ENCODE measurements at places on chromosomes 4 and X. TPM values are rescaled to one million over a fixed set of nuclear protein-coding genes. Genes with fewer than 3 reads are reported as not detected.

GRCh38 chr4:26609391-26609790 is 25.5 kb downstream of the TBC1D19 start:
- no peak overlapping the region for H3K27ac ChIP-seq
- DNase-seq, result no peak
- H3K4me3 ChIP-seq, result no peak overlapping the region
- no peaks in the 10 kb centered on the region for H3K27me3 ChIP-seq

- DNase-seq, result no peak
These were observed 38.5 kb upstream of the PDLIM5 start for GRCh38 chr4:94413085-94413840.

DNA sequence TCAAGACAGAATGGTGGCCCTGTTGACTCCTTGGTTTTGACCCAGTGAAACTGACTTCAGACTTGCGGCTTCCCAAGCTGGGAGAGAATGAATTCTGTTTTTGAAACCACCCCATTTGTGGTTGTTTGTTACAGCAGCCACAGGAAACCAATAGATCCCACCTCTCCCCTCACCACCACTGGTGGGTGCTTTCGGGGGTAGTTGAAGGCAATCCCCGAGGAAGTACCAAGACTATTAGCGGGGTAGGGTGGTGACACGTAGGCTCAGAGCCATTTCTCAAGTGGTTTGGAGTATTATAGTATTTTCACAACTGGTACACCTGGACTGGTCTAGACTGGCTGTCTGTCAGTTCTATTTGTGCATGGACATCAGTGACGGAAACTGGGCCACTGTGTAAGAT is 189.1 kb upstream of the RBPJ start:
- no peak for DNase-seq
- H3K27ac ChIP-seq, result no peak overlapping the region
- no peaks in the 10 kb centered on the region for H3K27me3 ChIP-seq
- H3K4me3 ChIP-seq, result no peak overlapping the region
- H3K4me1 ChIP-seq, result no peaks in the 10 kb centered on the region

DNA sequence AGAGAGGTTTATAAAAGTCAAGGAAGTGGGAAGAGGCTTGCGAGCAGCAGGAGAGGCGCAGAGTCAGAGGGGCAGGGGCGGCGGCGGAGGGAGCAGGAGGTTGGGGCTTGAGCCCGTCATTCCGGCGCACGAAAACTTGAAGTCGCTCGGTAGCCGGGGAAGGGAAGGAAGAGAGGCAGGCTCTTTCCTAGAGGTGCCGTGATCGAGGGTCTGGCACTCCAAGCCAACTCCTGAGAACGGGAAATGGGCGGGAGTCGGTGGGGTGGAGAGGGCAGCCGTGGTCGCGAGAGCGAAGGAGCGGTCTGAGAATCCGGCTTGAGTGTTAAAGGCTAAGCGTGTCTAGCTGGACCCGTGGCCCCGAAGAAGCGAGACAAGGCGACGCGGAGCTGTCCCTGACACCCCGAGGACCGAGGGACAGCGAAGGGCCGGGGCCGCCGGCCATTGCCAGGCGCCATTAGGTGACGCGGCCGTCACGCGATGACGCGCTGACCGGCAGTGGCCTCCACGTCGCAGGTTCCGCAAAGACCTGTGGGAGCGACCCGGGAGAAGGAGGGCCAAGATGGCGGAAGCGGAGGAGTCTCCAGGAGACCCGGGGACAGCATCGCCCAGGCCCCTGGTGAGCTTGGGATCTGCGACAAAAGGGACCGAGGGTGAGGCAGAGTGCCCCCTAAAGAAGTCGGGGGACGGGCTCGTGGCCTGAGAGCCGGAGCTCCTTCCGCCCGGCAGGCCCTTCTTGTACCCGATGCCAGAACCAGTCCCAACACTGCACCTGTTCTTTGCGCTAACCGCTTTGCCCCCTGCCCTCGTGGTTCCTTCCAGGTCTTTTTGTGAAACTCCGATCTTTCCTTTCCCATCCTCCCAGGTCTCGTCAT is at the start of gene YIPF6:
YIPF6 (plus strand) TSS at position 544 of the 872 bp plus-strand sequence; CDS start at position 560, 16 bp downstream.
- H3K4me1 ChIP-seq, result no peaks in the 10 kb centered on the region
- DNase-seq, result peak; percentile 74
- no peaks in the 10 kb centered on the region for H3K36me3 ChIP-seq
- H3K27ac ChIP-seq, result peak within 1 kb of the TSS; percentile 86
- peak within 1 kb of the TSS; percentile 64 for H3K4me3 ChIP-seq

- H3K4me3 ChIP-seq, result no peak overlapping the region
- peak; percentile 74 for DNase-seq
These were observed 66.3 kb upstream of the FAM9C start for GRCh38 chrX:13110433-13111324.

- no peak overlapping the region for H3K4me3 ChIP-seq
- DNase-seq, result no peak
- H3K27me3 ChIP-seq, result no peaks in the 10 kb centered on the region
- H3K4me1 ChIP-seq, result no peaks in the 10 kb centered on the region
- no peak overlapping the region for H3K27ac ChIP-seq
- H3K36me3 ChIP-seq, result no peaks in the 10 kb centered on the region
These were observed 786.1 kb downstream of the PDHA2 start for GRCh38 chr4:96626023-96626422.

DNA sequence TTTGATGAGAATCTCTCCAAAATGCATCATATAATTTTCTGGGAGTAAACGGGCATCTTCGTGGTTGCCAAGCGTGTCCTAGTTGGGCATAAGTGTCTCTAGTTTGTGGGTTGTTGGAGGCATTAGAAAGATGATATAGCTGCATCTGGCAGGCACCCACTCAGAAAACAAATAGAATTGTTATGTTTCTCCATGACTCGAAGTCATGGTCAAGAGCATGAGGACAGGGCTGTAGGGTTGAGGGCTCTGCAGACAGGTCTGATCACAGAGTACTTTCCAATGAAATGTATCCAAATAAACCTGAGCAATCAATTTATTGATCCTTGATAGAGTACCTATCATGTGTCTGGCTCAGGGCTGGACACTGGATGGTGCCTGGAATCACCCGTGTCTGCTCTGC is 82.7 kb downstream of the SORCS2 start:
- H3K4me3 ChIP-seq, result no peak overlapping the region
- no peaks in the 10 kb centered on the region for H3K27me3 ChIP-seq
- H3K27ac ChIP-seq, result no peak overlapping the region
- DNase-seq, result no peak

GRCh38 chr4:1171311-1172227 is 814 bp downstream of the SPON2 start:
- DNase-seq, result no peak
- peak overlapping the region; percentile 51 for H3K4me3 ChIP-seq
- H3K27ac ChIP-seq, result peak overlapping the region; percentile 96
- H3K4me1 ChIP-seq, result peaks cover 19% of the 10 kb centered on the region
- no peaks in the 10 kb centered on the region for H3K36me3 ChIP-seq
- H3K27me3 ChIP-seq, result no peaks in the 10 kb centered on the region

DNA sequence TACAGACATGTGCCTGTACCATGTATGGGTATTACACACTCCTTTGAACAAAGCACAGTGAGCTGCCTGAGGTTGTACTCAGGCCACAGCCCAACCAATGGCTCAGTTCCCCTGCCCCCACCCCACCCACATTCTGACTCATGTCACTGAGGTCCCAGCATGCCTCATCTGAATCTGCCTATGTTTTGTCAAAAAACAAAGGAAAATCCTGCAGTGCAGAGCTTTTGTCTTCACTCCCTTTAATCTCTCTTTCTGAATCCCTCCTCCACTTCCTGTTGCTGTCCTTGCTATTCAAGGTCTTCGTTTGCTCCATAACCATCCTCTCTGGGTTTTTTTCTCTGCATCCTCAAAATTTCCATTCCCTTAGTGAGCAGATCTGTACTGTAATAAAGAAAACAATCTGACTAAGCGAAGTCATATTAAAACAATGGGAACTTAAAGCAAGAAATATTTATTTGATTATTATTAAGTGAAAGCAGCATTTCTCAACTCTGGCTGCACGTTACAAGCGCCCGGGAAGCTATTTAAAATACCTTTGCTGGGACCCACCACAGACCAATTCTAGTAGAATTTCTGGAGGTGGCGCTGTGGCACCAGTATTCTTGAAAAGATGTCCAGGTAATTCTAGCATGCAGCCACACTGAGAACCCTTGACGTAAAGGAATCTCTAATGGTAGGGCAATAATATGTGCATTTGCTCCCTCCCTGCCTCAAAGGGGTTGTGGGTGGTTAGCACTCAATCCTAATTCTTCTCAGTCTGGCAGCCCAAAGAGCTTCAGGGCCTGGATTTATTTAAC is 8.7 kb downstream of the GUCY2F start:
- DNase-seq, result no peak
- no peaks in the 10 kb centered on the region for H3K4me1 ChIP-seq
- H3K27ac ChIP-seq, result no peak overlapping the region
- H3K36me3 ChIP-seq, result no peaks in the 10 kb centered on the region
- H3K4me3 ChIP-seq, result no peak overlapping the region
- H3K27me3 ChIP-seq, result no peaks in the 10 kb centered on the region

DNA sequence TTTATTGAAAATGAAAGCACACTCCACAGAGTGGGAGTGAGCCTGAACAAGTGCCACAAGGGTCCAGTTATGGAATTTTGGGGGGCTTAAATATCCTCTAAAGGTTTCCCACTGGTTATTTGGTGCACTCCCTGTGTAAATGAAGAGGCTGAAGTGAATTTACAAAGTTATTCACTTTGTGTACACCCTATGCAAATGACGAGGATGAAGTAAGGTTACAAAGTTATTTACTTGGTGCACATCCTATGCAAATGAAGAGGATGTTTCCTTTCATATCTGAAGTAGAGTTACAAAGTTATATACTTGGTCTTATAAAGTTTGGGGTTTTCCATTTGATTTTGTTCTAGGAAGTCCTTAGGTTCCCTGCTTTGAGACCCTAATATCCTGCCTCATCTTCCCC is 13.1 kb downstream of the NLRP2B start:
- no peaks in the 10 kb centered on the region for H3K27me3 ChIP-seq
- no peak overlapping the region for H3K4me3 ChIP-seq
- no peaks in the 10 kb centered on the region for H3K4me1 ChIP-seq
- no peak for DNase-seq

DNA sequence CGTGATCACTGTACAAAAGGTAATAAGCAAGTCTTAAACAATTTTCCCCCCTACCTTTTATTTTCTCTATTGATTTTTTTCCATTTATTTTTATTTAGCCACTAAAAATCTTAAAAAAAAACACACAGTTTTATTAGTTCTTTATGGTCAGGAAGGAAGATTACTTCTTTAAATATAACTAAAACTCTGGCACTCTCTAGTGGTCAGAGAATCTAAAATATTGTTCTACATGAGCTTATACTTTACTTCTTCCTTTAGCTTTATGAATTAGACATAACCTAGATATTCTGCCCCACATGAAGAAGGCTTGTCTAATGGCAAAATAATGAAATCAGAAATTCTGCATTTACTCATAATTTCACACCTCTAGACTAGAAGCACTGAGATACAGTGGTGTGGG is 135.2 kb downstream of the PDE5A start:
- no peak overlapping the region for H3K4me3 ChIP-seq
- H3K27ac ChIP-seq, result no peak overlapping the region
- no peaks in the 10 kb centered on the region for H3K27me3 ChIP-seq
- no peaks in the 10 kb centered on the region for H3K36me3 ChIP-seq

- no peaks in the 10 kb centered on the region for H3K27me3 ChIP-seq
- no peaks in the 10 kb centered on the region for H3K4me1 ChIP-seq
- H3K4me3 ChIP-seq, result no peak overlapping the region
- no peak for DNase-seq
These were observed 46.5 kb downstream of the EGF start for GRCh38 chr4:109959195-109959594.

DNA sequence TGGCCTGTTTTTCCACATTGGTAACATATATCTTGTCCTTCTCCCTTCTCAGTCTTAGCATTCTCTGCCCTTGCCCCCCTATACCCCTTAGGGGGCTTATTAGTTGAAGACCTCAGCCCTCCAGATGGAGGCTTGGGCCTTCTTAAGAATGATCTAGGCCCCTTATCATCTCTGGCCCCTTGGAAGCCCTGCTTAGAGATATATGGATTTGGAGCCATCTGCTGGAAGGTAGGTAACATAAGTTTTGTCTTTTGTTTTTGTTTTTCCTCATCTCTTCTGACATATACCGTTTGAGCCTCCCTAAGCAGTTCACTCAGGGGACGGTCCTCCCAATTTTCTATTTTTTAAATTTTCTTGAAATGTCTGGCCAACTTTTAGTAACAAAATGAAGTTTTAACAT is 48.3 kb upstream of the NAP1L2 start:
- no peak overlapping the region for H3K27ac ChIP-seq
- H3K4me1 ChIP-seq, result no peaks in the 10 kb centered on the region

- no peaks in the 10 kb centered on the region for H3K27me3 ChIP-seq
- no peaks in the 10 kb centered on the region for H3K36me3 ChIP-seq
- peak; percentile 14 for DNase-seq
- no peak overlapping the region for H3K4me3 ChIP-seq
These were observed 28.4 kb downstream of the NPNT start for GRCh38 chr4:105923497-105924238.

- no peak within 1 kb of the TSS for H3K4me3 ChIP-seq
- H3K36me3 ChIP-seq, result no peaks in the 10 kb centered on the region
- H3K4me1 ChIP-seq, result no peaks in the 10 kb centered on the region
- DNase-seq, result no peak
These were observed at the start of gene CT55 for GRCh38 chrX:135170877-135171519. TSS of gene CT55 (minus strand) at chrX:135171398. CDS start at chrX:135171171, 227 bp downstream.

- H3K4me1 ChIP-seq, result no peaks in the 10 kb centered on the region
- no peaks in the 10 kb centered on the region for H3K36me3 ChIP-seq
- no peak for DNase-seq
- peak overlapping the region; percentile 83 for H3K27ac ChIP-seq
- H3K27me3 ChIP-seq, result no peaks in the 10 kb centered on the region
These were observed 50.8 kb downstream of the LRP2BP start for GRCh38 chr4:185344743-185345538.

- H3K36me3 ChIP-seq, result no peaks in the 10 kb centered on the region
- no peaks in the 10 kb centered on the region for H3K4me1 ChIP-seq
- H3K4me3 ChIP-seq, result no peak overlapping the region
- H3K27me3 ChIP-seq, result no peaks in the 10 kb centered on the region
- no peak overlapping the region for H3K27ac ChIP-seq
These were observed 31.4 kb downstream of the BEX3 start for GRCh38 chrX:103407776-103408175.

DNA sequence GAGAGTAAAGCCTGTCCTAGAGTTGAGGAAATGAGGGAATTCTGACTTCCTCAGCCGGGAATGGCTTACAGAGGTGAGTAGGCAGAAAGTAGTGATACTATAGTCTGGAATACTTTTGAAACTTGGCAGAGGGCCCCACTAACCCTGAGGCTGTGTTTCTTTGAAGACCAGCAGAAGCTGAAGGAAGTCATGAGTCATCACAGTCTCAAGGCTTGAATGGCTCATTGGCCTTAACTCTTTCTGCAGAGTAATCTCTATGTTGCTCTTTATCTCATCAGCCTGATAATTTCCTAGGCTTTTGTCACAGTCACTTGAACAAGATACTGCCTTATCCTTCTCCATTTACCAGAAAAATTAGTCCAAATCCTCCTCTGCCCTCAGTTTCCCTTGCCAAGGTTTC is 80.8 kb downstream of the ANKRD50 start:
- H3K27ac ChIP-seq, result no peak overlapping the region
- peak; percentile 47 for DNase-seq
- H3K4me1 ChIP-seq, result no peaks in the 10 kb centered on the region
- H3K36me3 ChIP-seq, result no peaks in the 10 kb centered on the region
- H3K4me3 ChIP-seq, result no peak overlapping the region
- no peaks in the 10 kb centered on the region for H3K27me3 ChIP-seq

GRCh38 chr4:100525686-100526085 is 7.9 kb upstream of the EMCN start:
- no peak overlapping the region for H3K27ac ChIP-seq
- no peaks in the 10 kb centered on the region for H3K27me3 ChIP-seq
- no peaks in the 10 kb centered on the region for H3K36me3 ChIP-seq
- no peak overlapping the region for H3K4me3 ChIP-seq

GRCh38 chrX:20205927-20206708 is 60.6 kb downstream of the RPS6KA3 start:
- no peak overlapping the region for H3K4me3 ChIP-seq
- no peaks in the 10 kb centered on the region for H3K27me3 ChIP-seq
- H3K36me3 ChIP-seq, result no peaks in the 10 kb centered on the region
- no peaks in the 10 kb centered on the region for H3K4me1 ChIP-seq

MXRA5 gene
- total RNA-seq, result 5.9 TPM

DRD5 gene
- not detected for total RNA-seq

UGT2B17 gene
- 1.2 TPM for total RNA-seq

CTAG1B gene
- total RNA-seq, result not detected

SH3RF1 gene
- total RNA-seq, result 14.6 TPM
